ENCODE measurements at places on chromosomes 1 and 21. TPM values are rescaled to one million over a fixed set of nuclear protein-coding genes. Genes with fewer than 3 reads are reported as not detected.

DNA sequence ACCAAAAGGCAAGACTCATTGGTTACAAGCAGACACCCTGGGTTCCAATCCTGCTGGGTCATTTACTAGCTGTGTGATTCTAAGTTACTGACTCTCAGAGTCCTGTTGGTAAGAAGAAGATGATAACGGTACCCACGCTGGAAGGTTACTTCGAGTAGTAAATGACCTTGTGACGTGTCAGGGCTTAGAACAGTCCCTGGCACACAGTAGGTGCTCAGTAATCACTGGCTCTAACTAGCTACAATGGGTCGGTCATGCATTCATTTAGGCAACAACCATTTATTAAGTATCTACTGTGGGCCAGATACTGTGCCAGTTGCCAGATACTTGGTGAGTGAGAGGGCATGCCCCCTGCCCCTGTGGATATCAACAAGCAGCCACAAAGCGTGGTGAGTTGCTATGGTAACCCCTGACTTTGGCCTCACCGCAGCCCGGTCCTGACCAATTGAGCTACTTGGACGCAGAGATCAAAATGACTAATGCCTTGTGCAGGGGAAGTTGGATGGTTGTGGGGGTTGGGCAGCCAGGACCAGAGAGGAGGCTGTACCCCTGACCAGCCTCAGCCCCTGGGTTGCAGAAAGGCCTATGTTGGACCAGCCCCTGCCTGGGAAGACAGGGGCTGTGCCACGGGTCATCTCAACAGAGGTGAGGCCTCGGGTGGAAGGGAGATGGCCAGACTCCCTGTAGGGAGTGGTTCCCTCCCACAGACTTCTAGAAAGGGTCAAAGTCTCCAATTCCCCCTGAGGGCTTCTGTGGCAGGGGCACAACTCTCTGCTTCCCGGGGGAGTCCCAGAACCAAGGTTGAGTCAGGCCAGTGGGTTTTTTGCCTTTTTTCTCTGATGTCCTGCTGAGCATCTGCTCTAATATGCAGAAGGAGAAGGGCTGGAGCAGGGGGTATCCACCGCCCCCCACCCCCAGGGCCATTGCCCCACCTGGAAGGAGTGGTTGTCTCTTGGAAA, 16.0 kb downstream of the DHRS3 start:
- peaks cover 17% of the 10 kb centered on the region for H3K36me3 ChIP-seq
- no peak for DNase-seq
- H3K4me1 ChIP-seq, result peaks cover 68% of the 10 kb centered on the region
- no peaks in the 10 kb centered on the region for H3K27me3 ChIP-seq
- H3K4me3 ChIP-seq, result no peak overlapping the region

GRCh38 chr21:44052071-44052829, 40.1 kb downstream of the TRAPPC10 start:
- H3K4me3 ChIP-seq, result no peak overlapping the region
- DNase-seq, result no peak
- peak overlapping the region; percentile 21 for H3K27ac ChIP-seq
- H3K4me1 ChIP-seq, result peaks cover 11% of the 10 kb centered on the region

GRCh38 chr1:232553050-232553754, 76.7 kb downstream of the SIPA1L2 start:
- DNase-seq, result no peak
- H3K4me1 ChIP-seq, result peaks cover 5% of the 10 kb centered on the region
- peaks cover 3% of the 10 kb centered on the region for H3K27me3 ChIP-seq
- H3K4me3 ChIP-seq, result no peak overlapping the region
- H3K27ac ChIP-seq, result no peak overlapping the region

Gene COL24A1
- total RNA-seq, result not detected

Gene OR2T11
- not detected for total RNA-seq

Measured in activated naive CD4-positive, alpha-beta T cell treated with anti-CD3 and anti-CD28 coated beads for 36 hours (primary cell).